Activated T-helper 1 cell treated with anti-CD3 and anti-CD28 coated beads, Interleukin-2, amount 50 U/mL, for 16 hours (primary cell): ENCODE measurements at places on chromosomes 12 and 14.

DNA sequence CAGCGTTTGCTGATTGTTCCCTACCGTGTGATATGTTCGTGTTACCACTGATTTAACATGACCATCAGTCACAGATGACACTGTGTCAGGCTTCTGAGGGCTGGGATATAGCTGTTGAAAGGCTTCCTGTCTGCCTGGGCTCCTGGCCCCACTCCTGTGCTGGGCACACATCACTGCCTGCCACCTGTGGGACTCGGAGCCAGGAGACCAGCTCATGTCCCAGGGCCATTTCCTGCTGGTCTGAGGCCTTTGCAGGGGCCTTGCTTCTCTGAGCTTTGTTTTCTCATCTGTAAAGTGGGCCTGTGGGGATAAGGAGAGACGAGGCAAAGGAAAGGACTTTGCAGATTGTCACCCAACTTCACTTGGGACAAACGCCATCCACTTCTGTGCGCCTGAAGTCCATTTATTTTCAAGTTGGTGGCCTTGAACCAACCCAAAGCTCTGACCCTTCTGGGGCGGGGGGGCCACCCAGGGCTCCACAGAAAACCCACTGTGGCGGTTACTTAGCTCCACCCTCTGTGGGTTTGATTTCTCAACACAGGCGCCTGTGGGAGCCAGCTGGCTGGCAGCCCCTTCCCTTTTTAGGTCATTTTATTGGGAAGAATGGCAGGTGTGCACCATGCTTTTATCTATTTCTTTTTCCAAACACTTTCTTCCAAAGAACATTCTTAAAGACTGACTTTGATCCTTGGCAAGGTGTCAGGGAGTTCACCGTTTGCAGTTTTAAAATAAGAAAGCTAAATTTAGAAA lies 54.1 kb downstream of the BEGAIN start:
- DNase-seq, result no peak

DNA sequence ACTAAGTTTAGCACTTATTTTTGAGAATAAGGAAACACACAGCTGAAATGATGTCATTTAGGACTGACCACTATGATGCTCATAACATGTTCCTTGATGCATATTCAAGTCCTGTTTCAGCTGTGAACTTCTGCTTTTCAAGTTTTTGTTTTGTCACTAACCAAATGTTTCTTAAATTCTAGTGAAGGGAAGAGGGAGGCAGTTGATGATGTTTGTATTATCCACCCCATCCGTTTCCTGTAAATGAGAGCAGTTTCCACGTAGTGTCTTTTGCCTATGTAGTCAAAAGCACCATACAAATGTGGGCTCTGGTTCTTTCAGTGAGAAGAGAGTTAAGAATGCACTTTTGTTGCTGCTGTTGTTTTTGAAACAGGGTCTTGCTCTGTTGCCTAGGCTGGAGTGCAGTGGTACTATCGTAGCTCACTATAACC lies 491.8 kb downstream of the PCNX1 start:
- DNase-seq, result no peak

GRCh38 chr14:96125536-96125935 lies 79.1 kb upstream of the BDKRB2 start:
- DNase-seq, result no peak

DNA sequence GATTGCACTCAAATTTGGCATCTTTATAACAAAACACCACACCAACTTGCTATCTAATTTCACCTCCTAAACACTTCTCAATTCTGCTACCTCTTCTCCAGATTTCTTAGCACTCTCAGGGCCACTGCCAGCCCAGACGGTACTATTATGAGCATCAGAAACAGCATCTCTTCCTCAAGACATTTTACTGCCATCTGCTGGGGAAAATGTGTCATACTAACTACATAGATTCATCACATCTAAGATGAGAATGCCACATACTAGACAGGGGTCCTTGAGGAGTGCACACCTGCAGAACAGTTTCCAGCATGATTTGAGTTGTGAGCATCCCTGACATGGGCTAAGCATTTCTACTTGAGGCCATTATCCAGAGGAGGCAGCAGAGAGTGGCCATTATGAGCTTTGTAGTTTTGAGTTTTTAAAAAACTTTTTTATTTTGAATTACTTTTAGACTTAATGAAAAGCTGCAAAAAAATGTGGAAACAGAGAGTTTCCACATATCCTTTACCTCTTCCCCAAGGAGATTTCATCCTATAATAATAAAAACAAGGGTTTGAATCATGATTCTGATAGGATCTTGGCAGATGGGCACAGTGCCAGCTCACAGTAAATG lies 15.1 kb upstream of the GRIP1 start:
- no peak for DNase-seq

DNA sequence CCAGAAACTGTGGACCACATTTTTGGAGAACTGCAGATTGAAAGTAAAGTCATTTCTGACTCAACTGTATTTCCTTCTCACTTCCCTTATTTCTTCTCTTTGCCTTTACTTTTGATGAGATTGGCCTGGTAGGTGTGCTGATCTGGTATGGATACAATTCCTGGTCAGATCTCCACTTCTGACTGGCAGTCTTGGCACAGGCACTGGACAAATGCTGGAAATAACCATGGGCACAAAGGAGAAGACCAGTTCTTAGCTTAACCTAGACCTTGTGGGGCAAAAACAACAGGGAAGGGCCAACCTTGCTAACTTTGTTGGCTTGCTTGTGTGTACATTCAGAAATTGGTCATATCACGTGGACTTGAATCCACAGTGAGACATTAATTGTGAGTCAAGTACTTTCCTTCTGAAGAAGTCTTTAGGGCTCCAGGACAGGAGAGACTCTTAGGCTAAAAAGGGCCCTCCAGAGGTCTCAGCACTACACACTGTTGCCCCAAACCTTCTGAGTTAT lies 75.0 kb downstream of the DIP2B start:
- no peak for DNase-seq

GRCh38 chr14:106308839-106309389 lies 782.5 kb downstream of the TMEM121 start:
- peak; percentile 57 for DNase-seq

GRCh38 chr14:58426670-58427280 lies 556 bp downstream of the TIMM9 start:
- peak; percentile 11 for DNase-seq
